ENCODE measurements at places on chromosomes 5 and 9. TPM values are rescaled to one million over a fixed set of nuclear protein-coding genes. Genes with fewer than 3 reads are reported as not detected.

- H3K27me3 ChIP-seq: no peaks in the 10 kb centered on the region
- peak overlapping the region; percentile 92 for H3K27ac ChIP-seq
- peak; percentile 80 for DNase-seq
- H3K4me1 ChIP-seq: peaks cover 8% of the 10 kb centered on the region
- H3K4me3 ChIP-seq: peak overlapping the region; percentile 95
- peaks cover 4% of the 10 kb centered on the region for H3K36me3 ChIP-seq
Measured at GRCh38 chr5:179699616-179700237, 960 bp downstream of the CANX start.

DNA sequence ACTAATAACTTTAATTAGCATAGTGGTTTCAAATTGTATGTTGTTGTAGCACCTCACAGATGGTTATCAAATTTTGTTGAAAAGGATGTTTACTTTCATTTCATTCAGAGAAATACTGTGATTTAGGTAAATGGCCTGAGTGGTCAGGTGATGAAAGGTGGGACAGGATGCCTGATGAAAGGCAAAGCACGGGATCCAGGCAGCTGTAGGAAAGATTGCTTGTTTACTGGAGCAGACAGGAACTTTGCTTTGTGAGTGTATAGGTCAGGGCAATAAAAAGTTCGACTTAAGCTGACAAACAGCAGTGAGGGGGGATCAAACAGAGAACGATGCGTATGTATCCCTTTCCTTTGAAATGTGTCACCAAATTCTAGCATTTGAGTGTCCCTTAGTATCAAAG lies 19.0 kb downstream of the KIAA1958 start:
- DNase-seq: no peak
- no peaks in the 10 kb centered on the region for H3K36me3 ChIP-seq
- H3K4me3 ChIP-seq: no peak overlapping the region
- no peak overlapping the region for H3K27ac ChIP-seq
- H3K27me3 ChIP-seq: no peaks in the 10 kb centered on the region

DNA sequence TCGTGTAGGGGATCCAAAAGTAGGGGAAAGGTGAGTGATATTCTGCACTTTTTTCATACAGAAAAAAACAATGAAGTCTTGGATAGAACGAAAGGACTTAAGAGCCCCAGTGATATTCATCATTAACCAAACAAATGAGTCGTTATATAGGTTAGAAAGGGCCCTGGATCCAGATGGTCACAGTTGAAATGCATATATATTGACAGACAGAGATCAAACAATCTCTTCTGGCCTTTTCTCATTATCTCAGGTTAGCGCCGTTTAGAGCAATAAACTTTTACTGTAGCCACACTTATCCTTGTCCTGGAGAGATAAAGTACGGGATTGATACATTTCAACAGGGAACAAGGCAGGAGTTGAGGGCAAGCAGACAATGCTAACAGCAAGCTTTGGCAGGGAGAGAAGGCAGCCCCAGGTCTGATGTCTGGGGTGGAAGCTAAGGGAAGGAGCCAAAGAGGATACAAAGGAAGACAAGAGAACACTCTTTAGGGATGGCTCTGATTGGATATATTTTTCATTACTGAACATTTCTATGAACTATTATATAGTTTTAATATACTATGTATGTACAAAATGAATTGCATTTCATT lies 77.0 kb downstream of the LIFR start:
- H3K36me3 ChIP-seq: no peaks in the 10 kb centered on the region
- peaks cover 6% of the 10 kb centered on the region for H3K4me1 ChIP-seq

DNA sequence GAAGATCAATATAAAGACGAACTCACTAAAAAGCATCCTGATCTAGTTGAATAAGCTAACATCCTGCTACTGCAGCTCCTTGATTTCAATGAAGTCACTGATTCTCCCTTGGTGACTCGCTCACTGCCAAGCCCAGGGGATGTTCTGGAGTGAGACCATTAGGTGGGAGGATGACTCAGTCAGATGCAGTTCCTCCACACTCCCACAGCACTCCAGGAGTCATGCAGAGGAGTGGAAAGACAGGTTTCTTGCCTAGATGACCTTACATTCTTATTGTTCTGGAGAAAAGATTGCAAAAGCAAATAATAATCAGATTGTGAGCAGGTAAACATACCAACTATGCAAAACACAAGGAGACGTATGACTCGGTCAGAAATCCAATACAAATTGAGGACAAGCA lies 15.3 kb downstream of the GCNT4 start:
- H3K36me3 ChIP-seq: no peaks in the 10 kb centered on the region
- H3K4me3 ChIP-seq: no peak overlapping the region
- peaks cover 16% of the 10 kb centered on the region for H3K4me1 ChIP-seq
- H3K27me3 ChIP-seq: no peaks in the 10 kb centered on the region

DNA sequence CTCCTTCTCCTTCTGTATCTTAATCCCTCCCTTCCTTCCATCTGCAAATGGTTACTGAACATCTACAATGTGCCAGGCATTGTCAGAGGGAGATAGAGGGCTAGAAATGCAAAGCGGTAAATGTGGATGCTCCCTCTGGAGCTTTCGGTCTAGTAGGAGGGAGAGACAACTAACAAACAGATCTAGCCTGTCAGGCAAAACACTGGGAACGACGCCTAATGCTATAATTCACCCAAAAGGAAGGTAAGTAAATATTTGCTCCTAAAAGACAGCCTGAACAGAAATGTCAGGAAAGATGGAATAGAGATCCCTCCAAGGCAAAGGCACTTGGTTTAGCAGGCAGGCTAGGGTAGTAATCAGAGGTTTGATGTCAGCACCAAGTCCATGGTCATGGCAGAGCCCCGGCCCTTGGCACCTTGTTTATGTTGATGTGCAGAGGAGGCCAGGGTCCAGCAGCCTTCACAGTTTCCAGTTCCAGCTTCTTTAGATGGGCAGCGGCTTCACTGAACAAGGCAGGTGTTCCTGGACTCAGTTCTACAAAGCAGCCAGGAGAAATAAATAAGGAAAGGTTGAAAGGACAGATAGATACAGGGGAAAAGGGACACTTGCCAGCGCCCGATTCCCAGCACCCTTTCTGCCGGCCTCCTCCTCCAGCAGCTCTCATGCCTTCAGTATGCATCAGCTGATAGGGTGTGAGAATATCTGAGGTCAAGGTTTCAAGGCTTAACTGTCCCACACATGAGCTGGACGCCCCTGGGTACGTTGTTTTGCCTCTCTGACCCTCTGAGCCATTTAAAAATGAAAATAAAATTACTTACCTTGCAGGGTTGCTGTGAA lies 46.5 kb upstream of the FRRS1L start:
- no peak overlapping the region for H3K4me3 ChIP-seq
- no peaks in the 10 kb centered on the region for H3K4me1 ChIP-seq
- no peak for DNase-seq
- H3K27me3 ChIP-seq: peaks cover 45% of the 10 kb centered on the region

DNA sequence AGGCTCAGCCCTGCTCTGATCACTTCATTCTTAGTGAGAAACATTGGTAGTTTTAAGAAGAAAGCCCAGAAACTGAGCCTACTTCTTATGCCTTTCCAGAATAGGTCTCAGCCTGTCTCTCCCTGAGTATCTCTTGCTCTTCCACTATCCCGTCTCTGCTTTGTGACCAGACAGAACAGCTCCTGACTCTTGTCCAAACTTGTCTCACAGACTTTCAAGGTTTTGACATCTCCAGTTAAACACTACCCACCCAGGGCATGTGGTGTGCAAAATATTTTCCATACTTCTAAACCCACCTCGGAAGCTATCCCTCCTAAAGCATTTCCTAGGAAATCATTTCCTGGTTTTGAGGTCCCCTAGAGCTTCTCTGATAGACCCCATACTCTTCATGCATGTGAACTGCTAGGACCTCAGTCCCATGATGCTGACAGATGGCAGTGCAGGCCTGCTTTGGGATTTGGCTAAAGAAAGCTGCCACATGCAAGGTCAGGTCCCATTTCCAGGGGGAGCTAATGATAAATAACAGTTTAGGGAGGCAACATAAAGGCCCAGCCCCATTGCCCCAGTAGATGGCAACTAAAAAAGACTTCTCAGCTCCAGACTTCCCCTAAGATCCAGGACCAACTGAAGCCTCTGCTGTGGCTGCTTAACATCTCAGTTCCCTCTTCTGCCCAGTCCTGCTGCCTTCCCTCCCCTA lies 211.5 kb downstream of the MED10 start:
- no peaks in the 10 kb centered on the region for H3K36me3 ChIP-seq
- H3K4me1 ChIP-seq: no peaks in the 10 kb centered on the region
- no peak overlapping the region for H3K27ac ChIP-seq

DNA sequence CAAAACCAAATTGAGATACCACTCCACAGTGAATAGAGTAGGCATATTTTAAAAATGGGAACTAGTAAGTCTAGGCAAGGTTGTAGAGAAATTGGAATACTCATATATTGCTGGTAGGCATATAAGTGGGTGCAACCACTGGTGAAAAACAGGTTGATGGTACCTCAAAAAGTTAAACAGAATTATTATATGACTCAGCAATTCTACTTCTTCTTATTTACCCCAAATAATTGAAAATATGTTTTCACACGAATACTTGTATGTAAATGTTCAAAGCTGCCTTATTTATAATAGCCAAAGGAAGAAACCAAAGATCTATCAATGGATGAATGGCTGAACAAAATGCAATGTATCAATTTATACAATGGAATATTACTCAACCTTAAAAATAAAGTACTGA lies 79.1 kb downstream of the CDH9 start:
- no peaks in the 10 kb centered on the region for H3K36me3 ChIP-seq
- no peaks in the 10 kb centered on the region for H3K4me1 ChIP-seq
- no peaks in the 10 kb centered on the region for H3K27me3 ChIP-seq
- no peak overlapping the region for H3K27ac ChIP-seq
- no peak for DNase-seq

DNA sequence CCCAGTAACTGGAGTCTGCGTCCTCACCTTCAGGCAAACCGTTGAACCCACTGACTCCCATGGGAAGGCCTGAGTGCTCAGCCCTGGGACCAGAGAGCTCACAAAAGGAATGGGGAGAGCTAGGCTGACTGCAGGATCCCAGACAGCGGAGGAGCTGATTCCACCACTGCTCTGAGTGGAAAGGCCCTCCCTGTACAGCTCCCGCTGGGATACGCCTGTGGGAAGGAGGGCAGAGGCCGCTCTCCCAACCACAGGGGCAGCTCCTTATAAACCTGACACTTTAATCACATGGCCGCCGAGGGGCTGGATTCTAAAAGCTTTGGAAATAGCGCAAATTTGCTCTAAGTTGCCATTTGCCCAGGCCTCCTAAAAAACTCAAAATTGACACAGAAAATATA lies 37.1 kb downstream of the DBH start:
- no peak overlapping the region for H3K4me3 ChIP-seq
- no peaks in the 10 kb centered on the region for H3K4me1 ChIP-seq
- no peaks in the 10 kb centered on the region for H3K36me3 ChIP-seq
- no peaks in the 10 kb centered on the region for H3K27me3 ChIP-seq
- H3K27ac ChIP-seq: no peak overlapping the region

GRCh38 chr9:98314381-98315066 lies 59.1 kb upstream of the TBC1D2 start:
- H3K4me3 ChIP-seq: no peak overlapping the region
- no peaks in the 10 kb centered on the region for H3K27me3 ChIP-seq
- H3K4me1 ChIP-seq: peaks cover 35% of the 10 kb centered on the region
- H3K27ac ChIP-seq: no peak overlapping the region
- H3K36me3 ChIP-seq: no peaks in the 10 kb centered on the region
- peak; percentile 85 for DNase-seq

DNA sequence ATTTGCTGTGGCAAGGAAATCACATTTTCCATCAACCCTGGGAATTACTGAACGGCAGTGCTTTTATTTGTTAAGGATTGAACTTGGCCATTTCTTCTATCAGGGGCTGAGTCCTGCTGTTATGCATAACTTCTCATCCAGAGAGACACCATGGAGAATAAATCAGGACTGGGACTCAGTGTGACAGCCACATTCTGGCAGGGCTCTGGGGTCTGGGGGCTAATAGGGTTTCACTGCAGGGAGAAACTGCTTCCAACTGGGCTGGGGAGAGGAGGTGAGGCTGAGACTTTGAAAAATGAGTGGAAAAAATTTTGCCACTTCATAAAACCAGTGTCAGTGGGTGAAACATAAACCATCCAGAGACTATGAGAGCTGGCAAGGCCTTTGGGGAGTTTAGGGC lies 95.7 kb upstream of the ALDH1B1 start:
- no peaks in the 10 kb centered on the region for H3K36me3 ChIP-seq
- H3K27me3 ChIP-seq: peaks cover 48% of the 10 kb centered on the region
- no peak overlapping the region for H3K27ac ChIP-seq
- H3K4me1 ChIP-seq: no peaks in the 10 kb centered on the region

DNA sequence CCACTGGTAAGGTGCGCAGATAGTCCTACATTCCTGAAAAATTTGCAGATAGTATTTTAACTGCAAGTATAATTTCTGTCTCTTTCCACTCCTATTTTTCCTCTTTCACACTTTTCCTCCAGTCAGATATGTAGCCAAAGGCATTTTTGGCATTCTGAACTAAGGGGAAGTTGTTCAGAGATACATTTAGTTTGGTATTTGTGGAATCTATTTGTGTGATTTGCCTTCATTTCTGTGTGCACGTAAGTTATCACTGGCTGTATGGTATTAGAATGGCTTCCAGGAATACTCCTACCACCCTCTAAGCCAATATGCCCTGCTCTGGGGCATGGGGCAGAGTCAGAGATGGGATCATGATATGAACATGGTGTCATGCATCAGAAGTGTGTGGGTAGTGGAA lies 45.8 kb upstream of the GRAMD2B start:
- no peaks in the 10 kb centered on the region for H3K36me3 ChIP-seq
- peak overlapping the region; percentile 33 for H3K27ac ChIP-seq
- no peaks in the 10 kb centered on the region for H3K27me3 ChIP-seq
- H3K4me3 ChIP-seq: no peak overlapping the region
- peak; percentile 41 for DNase-seq

- H3K27me3 ChIP-seq: no peaks in the 10 kb centered on the region
- DNase-seq: peak; percentile 99
- no peaks in the 10 kb centered on the region for H3K36me3 ChIP-seq
- H3K4me3 ChIP-seq: peak overlapping the region; percentile 66
- H3K27ac ChIP-seq: peak overlapping the region; percentile 86
Measured at GRCh38 chr5:172102913-172103626, 85.0 kb downstream of the STK10 start.

DNA sequence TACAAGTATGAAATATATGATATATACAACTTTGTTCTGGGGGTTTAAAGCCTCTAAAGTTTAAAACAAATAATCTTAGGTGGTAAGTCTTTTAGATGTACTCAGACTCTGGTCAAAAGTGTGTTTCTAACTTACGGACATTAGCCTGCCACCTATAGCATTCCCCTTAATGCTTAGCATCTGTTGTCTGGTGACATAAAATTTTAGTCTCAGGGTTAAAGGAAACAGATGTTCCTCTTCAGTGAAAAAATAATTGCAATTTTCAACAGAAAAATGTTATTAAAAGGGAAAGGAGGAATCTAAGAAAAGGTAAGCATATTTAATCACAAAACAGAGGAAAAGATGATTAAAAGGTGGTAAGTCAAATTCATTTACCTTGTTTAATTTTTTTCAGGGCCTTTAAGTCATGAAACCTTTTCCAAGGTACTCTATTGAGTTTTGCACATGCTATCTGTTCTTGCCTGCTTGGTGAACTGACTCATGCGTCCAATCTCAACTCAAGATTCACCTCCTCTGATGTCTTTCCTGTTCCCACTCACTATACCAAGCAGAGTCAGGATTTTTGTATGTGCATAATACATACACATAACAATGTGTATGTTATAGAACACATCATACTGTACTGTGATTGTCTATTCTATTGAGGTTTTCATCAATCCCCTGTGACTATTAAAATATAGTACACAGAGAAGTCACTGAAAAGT lies 7.9 kb downstream of the TMEM167A start:
- no peak overlapping the region for H3K4me3 ChIP-seq
- H3K27ac ChIP-seq: no peak overlapping the region
- no peaks in the 10 kb centered on the region for H3K27me3 ChIP-seq
- no peak for DNase-seq

The MORN5 gene
- not detected for total RNA-seq

The BHMT2 gene
- total RNA-seq: 4.4 TPM

The UAP1L1 gene
- total RNA-seq: 5.2 TPM

The SHB gene
- 9.9 TPM for total RNA-seq

Data from GM23248 (cell line).